ENCODE measurements at places on chromosomes 5 and 9. TPM values are rescaled to one million over a fixed set of nuclear protein-coding genes. Genes with fewer than 3 reads are reported as not detected.

DNA sequence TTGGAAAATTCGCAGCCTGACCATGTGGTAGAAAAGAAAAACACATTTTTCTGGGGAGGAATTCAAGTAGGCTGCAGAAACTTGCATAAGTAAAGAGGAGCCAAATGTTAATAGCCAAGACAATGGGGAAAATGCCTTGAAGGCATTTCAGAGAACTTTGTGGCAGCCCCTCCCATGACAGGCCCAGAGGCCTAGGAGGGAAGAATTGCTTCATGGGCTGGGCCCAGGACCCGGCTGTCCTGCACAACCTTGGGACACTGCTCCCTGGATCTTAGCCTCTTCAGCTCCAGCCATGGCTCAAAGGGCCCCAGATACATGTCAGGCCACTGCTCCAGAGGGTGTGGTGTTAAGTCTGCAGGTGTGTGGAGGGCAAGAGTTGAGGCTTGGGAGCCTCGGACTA is 158.6 kb downstream of the OSTF1 start:
- no peaks in the 10 kb centered on the region for H3K36me3 ChIP-seq
- H3K4me1 ChIP-seq, result no peaks in the 10 kb centered on the region
- no peaks in the 10 kb centered on the region for H3K27me3 ChIP-seq
- DNase-seq, result no peak
- no peak overlapping the region for H3K4me3 ChIP-seq
- H3K27ac ChIP-seq, result no peak overlapping the region

GRCh38 chr9:97895695-97896332 is 26.5 kb downstream of the TRMO start:
- no peak overlapping the region for H3K27ac ChIP-seq
- no peak overlapping the region for H3K4me3 ChIP-seq
- no peaks in the 10 kb centered on the region for H3K36me3 ChIP-seq
- peaks cover 7% of the 10 kb centered on the region for H3K4me1 ChIP-seq
- no peaks in the 10 kb centered on the region for H3K27me3 ChIP-seq

DNA sequence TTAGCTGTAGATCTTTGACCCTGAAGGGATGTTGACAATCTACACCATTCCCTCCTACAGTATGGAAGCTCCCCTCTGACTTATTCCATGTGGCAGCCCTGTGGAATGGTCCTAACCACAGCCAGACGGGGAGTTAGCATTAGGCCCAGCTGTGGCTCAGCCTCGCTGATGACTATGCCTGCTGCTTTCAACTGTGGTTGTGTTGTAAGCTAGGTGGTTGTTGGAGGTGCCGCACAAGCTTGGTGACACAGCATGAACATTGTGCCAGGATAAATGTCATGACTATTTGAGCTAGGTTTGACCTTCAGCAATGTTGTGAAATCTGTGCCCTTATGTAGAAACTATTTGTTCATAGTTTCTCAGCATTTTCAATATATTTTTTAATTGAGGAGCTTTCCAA is 40.6 kb downstream of the SGCD start:
- no peaks in the 10 kb centered on the region for H3K4me1 ChIP-seq
- H3K27ac ChIP-seq, result no peak overlapping the region
- no peaks in the 10 kb centered on the region for H3K27me3 ChIP-seq
- no peak overlapping the region for H3K4me3 ChIP-seq

DNA sequence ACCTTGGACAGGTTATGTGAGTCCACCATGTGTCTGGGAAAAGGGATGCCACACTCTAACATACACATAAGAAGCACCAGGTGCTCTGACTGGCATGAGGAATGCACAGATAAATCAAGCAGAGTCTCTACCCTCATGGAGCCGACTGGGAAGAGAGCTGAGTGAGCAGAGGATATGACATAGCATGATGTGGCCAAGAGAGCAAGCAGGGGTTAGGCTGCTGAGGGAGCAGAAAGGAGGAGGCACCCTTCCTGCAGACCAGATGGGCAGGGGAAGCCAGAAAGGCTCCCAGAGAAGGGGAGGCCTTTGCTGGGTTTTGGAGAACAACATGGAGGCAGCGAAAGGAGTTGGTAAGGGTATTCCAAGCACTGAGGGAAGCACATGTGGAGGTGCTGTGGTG is 223.1 kb downstream of the GNA14 start:
- no peaks in the 10 kb centered on the region for H3K27me3 ChIP-seq
- H3K4me3 ChIP-seq, result no peak overlapping the region
- H3K27ac ChIP-seq, result no peak overlapping the region
- DNase-seq, result no peak

Gene ATP10B
- total RNA-seq, result not detected

Gene NKD2
- total RNA-seq, result 0.48 TPM

Gene PLPP1
- total RNA-seq, result 56.3 TPM

Measured in astrocyte (in vitro differentiated cells and primary cell).